ENCODE measurements at places on chromosomes 3 and 15.

DNA sequence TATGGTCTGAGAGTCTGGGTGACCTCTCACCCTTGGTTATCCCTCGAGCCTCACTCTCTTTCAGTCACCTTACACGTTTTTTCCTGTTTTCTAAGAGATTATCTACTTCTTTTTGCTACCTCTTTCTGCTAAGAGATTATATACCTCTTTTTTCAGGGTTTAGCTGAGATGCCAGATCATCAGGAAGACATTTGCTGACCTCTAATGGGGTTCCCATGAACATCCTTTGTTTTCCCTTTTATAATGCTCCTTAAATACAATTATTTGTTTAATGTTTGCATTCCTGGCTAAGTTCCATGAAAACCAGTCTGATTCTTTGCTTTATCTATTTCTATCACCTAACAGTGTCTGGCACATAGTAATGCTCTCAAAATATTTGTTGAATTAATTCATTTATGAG lies 39.6 kb downstream of the LEKR1 start:
- no peak for DNase-seq

DNA sequence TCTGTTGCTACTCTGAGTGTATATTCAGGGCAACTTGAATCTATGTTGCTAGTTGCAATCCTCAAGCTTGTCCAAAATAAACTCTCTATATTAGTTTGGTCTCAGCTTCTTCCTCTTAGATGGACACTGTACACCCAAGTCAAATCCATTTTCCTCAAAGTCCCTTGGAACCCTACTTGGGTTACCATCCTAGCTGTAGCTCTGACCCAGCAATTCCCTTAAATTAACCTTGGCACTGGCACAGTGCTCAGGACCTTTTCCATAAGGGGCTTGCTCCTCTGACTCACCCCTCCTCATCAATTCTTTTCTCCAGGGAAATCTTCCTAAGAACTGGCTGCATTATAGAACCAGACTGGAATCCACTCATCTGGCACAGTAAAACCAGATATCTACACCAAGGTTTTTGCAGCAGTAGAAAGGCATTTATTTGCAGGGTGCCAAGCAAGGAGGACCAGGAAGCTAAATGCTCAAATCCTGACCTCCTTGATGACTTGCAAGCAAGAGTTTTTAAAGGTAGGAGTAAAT lies 44.9 kb upstream of the B3GALNT1 start:
- DNase-seq: no peak

- no peak for DNase-seq
These were observed 366.3 kb downstream of the MECOM start for GRCh38 chr3:169297214-169297613.

DNA sequence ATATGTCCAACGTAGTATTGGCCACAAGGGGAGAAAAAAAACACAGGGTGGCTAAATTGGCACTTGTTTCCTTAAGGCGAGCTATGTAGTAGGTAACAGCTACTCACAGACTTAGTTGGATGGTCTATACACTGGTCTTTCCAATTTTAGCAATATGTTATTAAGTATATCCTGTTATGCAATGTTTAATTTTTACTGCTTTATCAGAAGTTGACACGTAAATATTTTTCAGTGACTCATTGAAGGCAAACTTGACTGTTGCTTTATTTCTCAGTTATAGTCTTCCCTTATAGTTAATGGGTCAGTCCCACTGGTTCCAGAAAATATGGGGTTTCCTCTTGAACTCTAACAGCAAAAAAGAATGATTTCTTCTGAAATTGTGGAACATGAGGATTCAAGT lies 46.5 kb downstream of the ADPGK start:
- DNase-seq: no peak

- peak; percentile 62 for DNase-seq
These were observed 138.9 kb upstream of the COL8A1 start for GRCh38 chr3:99499235-99500158.

- DNase-seq: peak; percentile 71
These were observed 227.6 kb upstream of the POU1F1 start for GRCh38 chr3:87503900-87504498.

- no peak for DNase-seq
These were observed 201.5 kb downstream of the UACA start for GRCh38 chr15:70561885-70562284.

- peak; percentile 84 for DNase-seq
These were observed 15.3 kb downstream of the NR2F2 start for GRCh38 chr15:96345560-96346399.

- no peak for DNase-seq
These were observed 75.6 kb downstream of the ST6GAL1 start for GRCh38 chr3:187005827-187006481.

GRCh38 chr15:45589256-45589655 lies 2.1 kb downstream of the BLOC1S6 start:
- DNase-seq: no peak

GRCh38 chr3:14565868-14566588 lies 25.9 kb upstream of the GRIP2 start:
- no peak for DNase-seq

- no peak for DNase-seq
These were observed 50.2 kb upstream of the MRPS22 start for GRCh38 chr3:139293665-139294023.

DNA sequence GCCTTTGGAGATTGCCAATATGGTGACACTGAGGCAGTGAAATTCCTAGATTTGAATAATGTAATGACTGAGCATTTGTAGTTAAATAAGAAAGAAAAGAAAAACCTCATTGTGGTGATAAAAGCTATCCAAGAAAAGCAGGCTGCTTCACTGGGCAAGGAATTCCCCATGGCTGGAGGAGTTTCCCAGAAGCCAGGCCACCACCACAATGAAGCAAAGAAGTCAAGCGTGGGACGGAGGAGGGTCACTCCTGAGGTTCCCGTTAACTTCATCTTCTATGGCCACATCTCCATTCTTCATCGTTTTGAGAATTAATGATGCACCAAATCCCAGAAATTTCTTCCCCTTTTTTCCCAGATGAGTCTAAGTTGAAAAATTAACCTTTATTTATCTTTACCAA lies 185.8 kb upstream of the BCL6 start:
- no peak for DNase-seq

DNA sequence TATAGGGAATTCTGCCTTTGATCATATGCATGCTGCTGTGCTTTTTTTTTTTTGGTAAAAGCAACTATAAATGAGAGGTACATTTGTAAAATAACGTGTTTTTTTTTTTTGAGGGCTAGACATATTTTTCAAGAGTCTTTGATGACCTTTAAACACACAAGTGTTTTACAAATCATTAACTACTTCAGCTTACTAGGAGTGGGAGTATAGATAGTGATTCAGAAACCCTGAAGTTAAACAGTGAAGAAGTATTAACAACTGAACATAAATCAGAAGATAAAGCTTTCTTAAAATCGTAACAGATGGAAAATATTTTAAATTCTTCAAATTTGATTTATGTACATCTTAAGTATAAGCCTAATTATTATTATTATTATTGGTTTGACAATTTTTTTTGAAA lies 2.9 kb upstream of the GMNC start:
- no peak for DNase-seq

GRCh38 chr3:126837773-126838172 lies 133.7 kb downstream of the CHCHD6 start:
- DNase-seq: no peak

DNA sequence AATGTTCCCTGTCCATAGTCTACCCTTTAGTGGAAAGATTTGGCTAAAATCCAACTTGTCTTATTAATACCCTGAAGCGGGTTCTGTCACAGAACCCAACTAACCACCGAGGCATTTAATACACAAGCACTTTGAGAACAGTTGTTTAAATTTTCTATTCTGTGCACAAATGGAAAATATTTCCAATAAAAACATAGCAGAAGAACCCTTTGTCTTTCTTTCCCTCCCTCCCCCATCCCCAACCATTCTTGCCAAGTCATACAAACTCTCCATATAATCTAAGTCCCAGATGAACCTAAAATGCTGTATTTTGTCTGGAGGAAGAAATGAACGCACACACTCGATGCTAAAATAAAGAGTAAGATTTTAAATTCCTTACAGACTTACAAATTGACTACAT lies 126.9 kb upstream of the STRIT1 start:
- DNase-seq: no peak

DNA sequence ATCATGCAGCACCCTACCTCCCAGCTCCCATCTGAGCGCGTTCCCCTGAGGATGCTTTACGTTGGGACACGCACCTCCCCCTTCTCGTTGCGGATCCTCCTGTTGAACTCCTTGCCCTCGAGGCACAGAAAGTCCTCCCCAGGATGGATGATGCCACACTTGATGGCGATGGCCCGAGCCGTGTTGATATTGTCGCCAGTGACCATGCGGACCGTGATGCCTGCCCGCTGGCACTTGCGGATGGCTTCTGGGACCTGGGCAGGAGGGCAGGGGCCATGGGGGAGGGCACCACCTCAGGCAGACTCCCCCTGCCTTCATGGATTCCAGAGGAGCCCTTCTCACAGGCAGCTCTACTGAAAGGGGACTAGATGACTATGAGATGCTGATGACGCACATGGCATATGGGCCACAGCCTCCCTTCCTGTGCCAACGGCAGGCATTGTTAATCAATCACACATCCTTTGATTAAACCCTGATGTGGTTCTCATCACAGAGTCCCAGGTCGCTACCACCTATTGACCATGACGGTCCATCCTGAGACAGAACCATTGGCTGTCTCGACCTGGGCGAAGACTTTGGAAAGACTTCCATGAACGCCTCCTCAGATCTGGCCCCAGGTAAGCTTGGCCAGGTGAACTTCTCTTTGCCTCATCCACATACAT lies 29.5 kb upstream of the SEC13 start:
- no peak for DNase-seq

- no peak for DNase-seq
These were observed 33.1 kb downstream of the PTX3 start for GRCh38 chr3:157469561-157470294.

DNA sequence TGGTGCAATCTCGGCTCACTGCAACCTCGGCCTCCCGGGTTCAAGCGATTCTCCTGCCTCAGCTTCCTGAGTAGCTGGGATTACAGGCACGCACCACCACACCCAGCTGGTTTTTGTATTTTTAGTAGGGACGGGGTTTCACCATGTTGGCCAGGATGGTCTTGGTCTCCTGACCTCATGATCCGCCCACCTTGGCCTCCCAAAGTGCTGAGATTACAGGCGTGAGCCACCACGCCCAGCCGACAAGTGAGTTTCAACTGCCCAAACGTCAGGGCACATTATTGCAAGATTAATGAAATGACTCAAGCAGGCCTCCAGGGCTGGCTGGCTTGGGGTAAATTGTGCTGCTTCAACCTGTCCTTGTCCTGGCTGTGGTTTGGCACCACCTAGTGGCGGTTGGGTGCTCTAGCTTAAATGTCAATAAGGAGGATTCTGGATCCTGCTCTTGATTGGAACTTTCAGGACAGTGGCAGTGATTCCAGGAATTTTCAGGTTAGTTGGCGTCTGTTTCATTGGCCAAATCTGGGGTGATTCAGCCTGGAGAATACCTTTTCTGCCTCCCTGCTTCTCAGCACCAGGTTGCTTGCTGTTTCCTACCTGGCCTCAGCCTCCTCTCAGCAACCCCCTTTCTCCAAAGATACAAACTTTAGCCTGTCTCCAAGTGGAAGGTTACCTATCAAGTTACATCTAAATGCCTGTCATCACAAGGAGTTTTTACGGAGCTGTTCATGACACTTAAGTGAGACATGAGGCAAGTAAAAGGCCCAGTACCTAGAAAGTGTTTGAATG lies 32.4 kb upstream of the SACM1L start:
- DNase-seq: peak; percentile 87

GRCh38 chr3:16060945-16061344 lies 113.5 kb upstream of the GALNT15 start:
- DNase-seq: no peak

- DNase-seq: no peak
These were observed 22.7 kb upstream of the CHL1 start for GRCh38 chr3:173886-174285.

- DNase-seq: no peak
These were observed 719 bp upstream of the SRPRB start for GRCh38 chr3:133804896-133805295.

- no peak for DNase-seq
These were observed 58.1 kb downstream of the RSRC1 start for GRCh38 chr3:158167737-158168557.

- peak; percentile 4 for DNase-seq
These were observed 34.3 kb downstream of the IRAK2 start for GRCh38 chr3:10198761-10199649.

DNA sequence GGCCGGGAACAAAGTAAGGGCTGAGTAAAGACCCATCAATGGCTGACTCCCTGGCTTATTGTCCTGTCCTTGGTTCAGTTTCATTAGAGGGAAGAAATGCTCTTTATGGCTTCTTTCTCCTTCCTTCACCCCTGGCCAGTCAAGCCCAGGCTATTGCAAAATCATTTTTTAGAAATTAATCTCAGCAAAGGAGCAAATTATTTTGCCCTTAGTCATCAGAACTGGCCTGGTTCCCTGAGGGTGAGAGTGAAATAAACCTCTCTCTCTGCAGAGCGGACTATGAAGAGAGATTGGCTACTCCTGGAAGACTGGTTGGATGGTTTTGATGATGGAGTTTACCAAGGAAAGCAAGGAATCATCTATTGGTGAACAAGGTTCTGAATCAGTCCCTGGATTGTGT lies 52.7 kb upstream of the OXTR start:
- DNase-seq: no peak
